ENCODE measurements at places on chromosomes 12 and 14.

DNA sequence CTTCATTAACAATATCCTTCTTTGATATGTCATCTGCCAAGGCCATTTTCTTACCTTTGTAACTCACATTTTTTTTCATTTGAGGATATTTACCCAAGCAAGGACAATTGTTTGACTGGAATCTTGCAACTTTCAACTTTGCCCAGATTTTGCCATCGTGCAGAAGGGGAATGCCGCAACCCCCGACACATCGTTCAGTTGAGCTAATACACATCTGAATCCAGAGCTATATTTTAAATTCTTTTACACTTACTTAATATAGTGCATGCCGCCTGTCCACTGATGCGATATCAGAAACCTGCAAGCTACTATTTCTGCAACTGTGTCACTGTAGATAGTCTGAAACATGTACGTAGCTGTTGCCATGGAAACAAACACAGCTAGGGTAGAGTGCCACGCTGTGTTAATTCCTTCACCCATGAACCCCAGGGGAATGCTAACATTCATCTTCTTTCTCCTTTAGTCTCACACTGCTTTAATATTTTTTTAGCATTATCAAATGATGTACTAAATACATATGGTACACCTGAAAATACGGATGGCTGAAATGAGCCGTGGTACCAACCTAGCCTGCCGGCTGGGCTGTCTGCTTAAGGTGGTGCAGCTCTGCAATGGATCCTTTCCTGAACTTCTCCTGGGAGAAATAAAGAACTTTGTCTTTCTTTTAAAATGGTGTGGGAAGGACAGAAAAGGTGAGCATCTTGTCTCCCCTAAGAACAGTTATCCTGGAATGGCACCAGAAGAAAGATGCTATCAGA lies 77.0 kb upstream of the FOXN3 start:
- DNase-seq, result peak; percentile 53

- DNase-seq, result no peak
Measured at GRCh38 chr14:65959563-65960024, 526.6 kb upstream of the CCDC196 start.

- DNase-seq, result no peak
Measured at GRCh38 chr12:868722-869121, 80.8 kb downstream of the RAD52 start.

DNA sequence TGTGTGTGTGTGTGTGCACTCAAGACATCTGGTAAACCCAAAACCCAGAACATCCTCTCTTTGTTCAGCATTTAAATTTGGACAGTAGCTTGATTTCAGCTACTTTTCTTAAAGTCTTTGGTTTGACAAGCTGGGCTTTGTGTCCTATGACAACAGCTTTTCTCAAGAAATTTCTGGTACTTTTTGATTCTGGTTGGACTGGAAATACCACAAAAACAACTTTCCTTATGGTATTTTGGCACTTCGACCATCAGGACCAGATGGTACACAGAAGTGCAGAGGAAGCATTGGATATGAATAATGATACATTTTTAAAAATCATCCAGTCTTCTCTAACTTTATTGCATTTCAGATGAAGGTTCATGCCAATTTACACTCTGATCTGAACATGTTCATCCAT lies 286.6 kb upstream of the FLRT2 start:
- DNase-seq, result no peak

DNA sequence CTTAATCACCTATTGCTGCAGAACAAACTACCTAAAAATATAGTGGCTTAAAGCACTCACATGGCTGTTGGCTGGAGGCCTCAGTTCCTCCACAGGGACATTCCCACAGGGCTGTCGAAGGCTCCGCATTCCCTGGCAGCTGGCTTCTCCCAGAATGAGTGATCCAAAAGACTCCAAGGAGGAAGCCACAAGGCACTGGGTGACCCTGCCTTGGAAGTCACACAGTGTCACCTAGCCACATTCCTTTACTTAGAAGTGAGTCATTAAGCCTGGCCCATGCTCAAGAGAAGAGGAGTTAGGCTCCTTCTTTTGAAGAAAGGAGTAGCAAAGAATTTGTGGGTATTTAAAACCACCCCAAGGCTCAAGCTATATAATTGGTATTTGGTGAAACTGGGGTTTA lies 63.9 kb upstream of the MAP1LC3B2 start:
- DNase-seq, result no peak

- no peak for DNase-seq
Measured at GRCh38 chr12:47992776-47993175, 11.5 kb downstream of the COL2A1 start.

DNA sequence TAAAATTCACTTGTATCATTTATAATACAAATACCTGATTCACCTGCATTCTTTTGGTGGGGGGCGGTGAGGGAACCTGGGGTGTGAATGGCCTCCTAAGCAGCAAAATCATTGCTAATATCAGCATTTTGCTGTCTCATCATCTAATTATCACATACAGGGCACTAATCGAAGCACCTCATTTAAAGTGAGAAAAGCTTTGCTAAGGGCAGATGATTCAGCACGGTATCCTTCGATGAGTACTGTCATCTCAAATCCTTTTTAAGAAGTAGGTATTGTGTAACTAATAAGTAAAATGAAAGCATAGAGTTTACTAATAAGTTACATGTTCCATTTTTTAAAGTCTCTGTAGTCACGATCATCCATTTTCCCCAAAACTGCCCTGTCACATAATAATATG lies 278.1 kb upstream of the SOX5 start:
- no peak for DNase-seq

GRCh38 chr14:48452437-48452995 lies 777.1 kb upstream of the MDGA2 start:
- DNase-seq, result no peak

GRCh38 chr12:109147954-109148353 lies 31.6 kb downstream of the ACACB start:
- DNase-seq, result no peak

- no peak for DNase-seq
Measured at GRCh38 chr14:75711105-75711795, 50.2 kb downstream of the TTLL5 start.

- no peak for DNase-seq
Measured at GRCh38 chr12:1502379-1502720, 92.0 kb downstream of the FBXL14 start.

GRCh38 chr12:120157678-120158077 lies 36.8 kb downstream of the GCN1 start:
- DNase-seq, result no peak

DNA sequence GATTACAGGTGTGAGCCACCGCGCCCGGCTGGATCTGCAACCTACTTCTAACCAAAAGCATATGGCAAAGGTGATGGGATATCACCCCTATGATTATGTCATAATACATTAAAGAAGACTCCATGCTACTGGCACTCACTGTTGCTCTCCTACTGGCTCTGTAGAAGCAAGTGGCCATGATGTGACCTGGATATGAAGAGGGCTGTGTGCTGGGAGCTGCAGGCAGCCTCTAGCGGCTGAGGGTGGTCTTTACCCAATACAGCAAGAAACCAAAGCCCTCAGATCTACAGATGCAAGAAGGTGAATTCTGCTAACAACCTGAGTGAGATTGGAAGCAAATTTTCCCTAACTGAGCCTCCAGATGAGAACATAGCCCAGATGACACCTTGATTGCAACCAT lies 34.2 kb upstream of the TRIM9 start:
- DNase-seq, result no peak

DNA sequence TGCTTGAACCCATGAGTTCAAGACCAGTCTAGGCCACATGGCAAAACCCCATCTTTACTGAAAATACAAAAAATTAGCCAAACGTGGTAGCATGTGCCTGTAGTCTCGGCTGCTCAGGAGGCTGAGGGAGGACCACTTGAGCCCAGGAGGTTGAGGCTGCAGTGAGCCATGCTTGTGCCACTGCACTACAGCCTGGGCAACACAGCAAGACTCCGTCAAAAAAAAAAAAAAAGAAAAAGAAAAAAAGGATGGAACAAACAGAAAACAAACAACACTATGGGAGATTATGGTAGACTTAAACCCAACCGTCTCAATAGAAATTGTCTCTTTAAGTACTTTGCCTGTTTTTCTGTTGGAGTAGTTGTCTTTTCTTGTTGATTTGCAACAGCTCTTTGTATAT lies 36.4 kb downstream of the PYM1 start:
- no peak for DNase-seq

GRCh38 chr12:2259369-2259768 lies 206.6 kb downstream of the CACNA1C start:
- DNase-seq, result no peak

GRCh38 chr12:4535092-4535491 lies 3.6 kb upstream of the RAD51AP1 start:
- no peak for DNase-seq

DNA sequence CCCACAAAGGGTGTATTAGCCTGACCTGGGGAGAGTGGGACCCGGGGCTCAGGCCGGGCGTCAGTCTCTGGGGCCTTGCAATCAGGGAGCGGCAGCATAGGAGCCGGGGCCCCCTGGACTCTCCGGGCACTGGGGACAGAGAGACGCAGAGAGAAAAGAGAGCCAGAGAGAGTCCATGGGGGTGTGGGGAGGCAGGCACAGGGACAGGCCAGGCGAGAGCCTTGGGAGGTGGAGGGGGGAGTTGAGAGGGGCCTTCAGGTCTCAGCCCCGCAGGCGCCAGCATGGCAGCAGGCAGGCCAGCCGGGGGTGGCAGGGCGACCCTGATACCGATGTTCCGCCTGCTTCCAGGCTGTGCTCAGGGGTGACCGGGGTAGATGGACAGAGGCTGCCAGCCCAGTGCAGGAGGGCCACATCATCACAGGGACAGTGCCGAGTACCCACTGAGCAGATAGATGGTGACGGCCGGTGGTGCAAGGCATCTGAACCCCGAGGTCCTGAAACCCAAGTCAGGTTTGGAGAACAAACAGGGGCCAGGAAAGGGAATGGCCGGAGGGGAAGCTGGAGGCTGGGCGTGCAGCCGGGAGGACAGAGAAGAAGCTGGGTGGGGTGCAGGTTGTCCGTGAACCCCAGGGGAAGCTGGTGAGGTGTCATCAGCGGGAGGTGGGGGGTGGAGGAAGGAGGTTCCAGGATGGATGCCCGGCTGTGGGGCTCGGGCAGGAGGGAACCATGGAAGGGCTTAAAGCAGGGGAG lies 2.9 kb downstream of the EXOC3L4 start:
- no peak for DNase-seq

Data from hematopoietic multipotent progenitor cell treated with erythropoietin and hydrocortisone succinate and interleukin-3 and kit ligand, for 17 days (in vitro differentiated cells).